ENCODE measurements at places on chromosomes 4 and X. TPM values are rescaled to one million over a fixed set of nuclear protein-coding genes. Genes with fewer than 3 reads are reported as not detected.

Gene F11
- not detected for total RNA-seq

Gene LEF1
- total RNA-seq = 9.8 TPM

Gene ARR3
- total RNA-seq = not detected

Gene HS3ST1
- 35.9 TPM for total RNA-seq

DNA sequence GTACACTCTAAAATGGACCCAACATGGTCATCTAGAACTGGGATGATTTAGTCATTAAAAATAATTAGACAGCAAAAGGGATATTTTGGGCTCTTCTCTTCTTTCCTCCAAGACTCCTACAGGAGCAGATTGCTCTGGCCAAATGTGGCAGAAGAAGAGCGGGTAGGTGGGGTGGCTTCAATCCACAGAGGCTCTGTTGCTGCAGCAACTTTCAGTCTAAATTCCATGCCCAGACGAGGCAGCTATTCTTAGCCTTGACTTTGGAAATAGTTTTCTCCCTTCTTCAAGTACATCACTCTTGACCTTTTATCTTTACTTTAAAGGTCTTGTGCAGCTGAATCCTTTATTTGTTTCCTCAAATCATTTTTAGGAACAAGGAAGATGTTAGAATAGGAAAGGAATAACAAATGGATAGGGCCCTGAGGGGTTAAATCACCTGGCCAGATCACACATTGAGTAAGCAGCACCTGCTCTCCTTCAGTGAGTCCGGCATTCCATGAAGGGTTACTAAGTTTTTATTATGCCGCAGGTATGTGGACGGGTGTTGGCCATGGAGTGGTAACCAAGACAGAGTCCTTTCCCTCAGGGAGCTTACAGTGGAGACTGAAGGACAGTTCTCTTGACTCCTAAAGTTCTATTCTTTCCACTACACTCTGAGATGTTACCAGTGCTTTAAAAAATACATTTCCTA, 19.3 kb upstream of the SORBS2 start:
- no peak for DNase-seq

- DNase-seq = no peak
Observed at GRCh38 chrX:149572743-149573142, 14.5 kb downstream of the MAGEA9B start.

- DNase-seq = no peak
Observed at GRCh38 chr4:4425696-4426095, 38.8 kb downstream of the NSG1 start.
